ENCODE measurements at places on chromosomes 1 and 21.

DNA sequence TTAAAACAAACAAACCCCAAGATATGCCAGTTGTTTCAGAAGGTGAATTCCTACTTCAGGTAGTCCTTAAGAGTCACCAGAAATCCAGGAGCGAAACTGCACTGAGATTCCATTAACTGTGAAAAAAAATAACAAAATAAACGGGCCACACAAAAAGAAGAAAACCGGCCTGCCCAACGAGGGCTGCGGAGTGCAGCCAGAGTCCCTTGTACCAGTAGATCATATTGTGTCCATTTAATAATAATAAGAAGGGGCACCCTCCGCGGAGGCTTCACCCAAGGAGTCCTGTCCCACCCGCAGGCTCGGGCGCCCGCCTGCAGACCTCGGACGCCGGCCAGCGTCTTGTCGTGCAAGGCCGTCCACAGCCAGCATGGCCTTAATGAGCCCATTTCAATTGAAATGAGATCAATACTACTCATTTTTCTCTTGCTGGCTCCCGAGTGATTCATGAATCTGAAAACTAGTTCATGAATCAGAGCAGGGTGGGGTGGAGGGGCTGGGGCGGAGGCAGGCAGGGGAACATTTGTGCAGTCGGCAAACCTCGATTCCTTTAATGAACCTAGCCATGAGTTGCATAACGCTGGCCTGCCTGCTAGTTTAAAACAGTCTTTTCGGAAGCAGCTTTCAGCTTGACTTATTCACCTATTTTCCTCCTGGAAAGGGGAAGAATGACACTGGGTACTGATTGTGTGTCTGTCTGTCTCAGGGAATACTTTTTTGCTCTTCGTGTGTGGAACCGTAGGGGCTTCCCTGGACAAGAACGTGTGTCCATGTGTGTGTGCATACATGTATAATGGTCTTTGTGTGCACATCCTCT, 113.1 kb upstream of the IRF2BP2 start:
- DNase-seq: peak; percentile 34

- peak; percentile 21 for DNase-seq
These were observed at the start of gene RIPPLY3 for GRCh38 chr21:37006486-37007291. RIPPLY3 (plus strand) TSS chr21:37006702; CDS start chr21:37006773, 71 bp downstream.

GRCh38 chr1:104979651-104980050, 1230.0 kb downstream of the AMY1C start:
- no peak for DNase-seq

DNA sequence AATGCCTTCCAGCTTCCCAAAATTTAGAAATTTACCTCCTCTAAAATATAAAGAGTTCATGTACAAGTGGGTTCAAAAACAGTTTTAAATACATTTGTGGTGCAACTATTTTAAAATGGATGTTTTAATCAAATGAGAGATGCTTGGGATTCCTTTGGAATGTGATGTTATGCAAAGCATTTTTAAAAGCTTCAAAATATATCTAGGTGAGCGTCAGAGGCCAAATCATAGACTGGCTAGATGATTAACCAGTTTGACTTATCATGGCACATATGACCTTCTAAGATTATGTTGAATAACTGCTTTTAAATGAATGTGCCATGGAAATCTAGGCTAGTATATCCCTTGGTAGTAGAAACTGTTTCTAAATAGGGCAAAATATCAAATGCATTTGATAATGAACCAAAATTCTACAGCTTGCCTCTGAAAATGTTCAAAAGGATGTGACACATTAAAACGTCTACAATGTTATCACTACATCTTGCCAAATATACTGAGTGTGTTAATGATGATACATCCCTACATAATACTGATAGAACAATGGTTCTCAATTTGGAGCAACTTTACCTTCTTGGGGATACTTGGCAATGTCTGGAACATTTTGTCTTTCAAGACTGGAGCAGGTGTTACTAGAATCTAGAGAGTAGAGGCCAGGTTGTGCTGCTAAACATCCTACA, 650.9 kb upstream of the ADGRL2 start:
- DNase-seq: no peak

GRCh38 chr1:206703661-206704060, 19.0 kb downstream of the MAPKAPK2 start:
- DNase-seq: no peak

- DNase-seq: no peak
These were observed 24.8 kb downstream of the TGFB2 start for GRCh38 chr1:218369688-218370511.
